Adipocyte (in vitro differentiated cells): ENCODE measurements at places on chromosomes 7 and 10.

DNA sequence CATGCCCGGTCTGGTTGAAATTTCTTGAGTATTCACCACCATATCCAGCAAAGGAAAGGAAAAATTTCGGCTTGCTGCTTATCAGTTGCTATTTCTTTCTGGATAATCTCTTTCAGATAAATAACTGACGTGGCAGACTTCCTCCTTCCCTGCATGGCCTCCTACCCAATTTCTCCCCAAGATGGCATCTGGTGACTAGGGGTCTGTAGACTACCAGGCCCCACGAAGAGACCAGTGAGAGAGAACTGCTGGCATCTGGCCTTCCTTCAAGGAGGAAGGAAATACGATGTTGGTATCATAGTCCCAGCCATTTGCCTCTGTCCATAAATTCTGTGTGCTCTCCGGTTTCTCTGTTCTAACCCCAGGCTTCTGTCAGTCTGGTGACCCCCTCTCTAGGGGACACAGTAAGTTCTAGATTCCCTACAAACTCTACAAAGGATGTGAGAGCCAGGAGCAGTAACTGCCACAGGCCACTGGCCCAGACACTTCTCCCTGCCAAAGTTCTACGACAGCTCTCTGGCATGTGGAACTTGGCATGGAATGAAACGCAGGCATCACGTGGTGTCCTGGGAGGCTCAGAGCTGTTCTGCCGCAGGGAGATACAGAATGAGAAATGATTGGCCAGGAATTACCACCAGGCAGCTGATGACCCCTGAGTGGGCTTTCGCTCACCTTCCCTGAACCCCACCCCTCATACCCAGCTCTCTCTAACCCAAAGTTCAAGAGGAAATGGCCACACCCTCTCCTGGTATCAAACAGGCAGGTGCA is 30.0 kb upstream of the MSRB2 start:
- peak; percentile 68 for DNase-seq

- DNase-seq: no peak
Observed at GRCh38 chr7:73645643-73646174, 21.4 kb upstream of the MLXIPL start.

- DNase-seq: peak; percentile 86
Observed at GRCh38 chr7:123797673-123798531, 47.1 kb upstream of the HYAL4 start.

GRCh38 chr10:104429846-104430245 is 76.2 kb downstream of the CFAP58 start:
- no peak for DNase-seq

DNA sequence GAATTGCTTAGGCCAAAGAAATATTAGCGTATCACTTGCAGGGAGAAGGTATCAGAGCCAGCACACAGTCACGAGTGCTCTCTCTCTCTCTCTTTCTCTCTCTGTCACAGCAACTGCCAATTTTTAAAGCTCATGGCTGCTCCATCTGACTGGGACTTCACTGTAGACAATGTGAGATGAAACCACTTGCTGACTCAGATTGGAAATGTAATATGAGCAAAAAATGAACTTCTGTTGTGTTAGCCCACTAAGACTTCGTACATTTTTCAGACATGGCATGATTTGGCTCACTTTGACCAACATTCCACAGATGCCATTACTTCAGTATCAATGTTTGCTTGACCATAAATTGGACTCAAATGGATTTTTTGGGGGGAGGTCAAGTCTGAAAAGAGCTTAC is 68.1 kb downstream of the DGKB start:
- DNase-seq: peak; percentile 63

DNA sequence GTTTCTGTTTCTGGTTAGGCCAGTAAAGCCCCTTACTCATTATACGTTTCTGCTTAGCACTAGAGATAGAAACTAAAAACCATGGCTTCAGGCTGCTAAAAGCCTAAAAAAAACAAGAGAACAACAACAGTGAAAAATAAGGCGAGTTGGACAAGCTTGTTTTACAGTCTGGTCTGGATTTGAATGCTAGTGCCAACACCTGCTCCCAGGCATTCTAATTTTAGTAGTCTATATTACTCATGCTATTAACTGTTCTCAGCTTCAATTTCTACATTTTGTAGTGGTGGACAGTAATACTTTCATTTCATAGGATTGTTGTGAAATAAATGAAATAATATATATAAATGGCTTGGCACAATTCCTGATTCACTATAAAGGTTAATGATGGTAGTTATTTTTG is 108.5 kb downstream of the HBP1 start:
- peak; percentile 11 for DNase-seq

GRCh38 chr7:405489-406211 is 114.0 kb downstream of the PDGFA start:
- no peak for DNase-seq

- DNase-seq: no peak
Observed at GRCh38 chr7:22278660-22279059, 78.3 kb downstream of the RAPGEF5 start.

GRCh38 chr10:30106987-30107386 is 47.6 kb upstream of the JCAD start:
- no peak for DNase-seq

DNA sequence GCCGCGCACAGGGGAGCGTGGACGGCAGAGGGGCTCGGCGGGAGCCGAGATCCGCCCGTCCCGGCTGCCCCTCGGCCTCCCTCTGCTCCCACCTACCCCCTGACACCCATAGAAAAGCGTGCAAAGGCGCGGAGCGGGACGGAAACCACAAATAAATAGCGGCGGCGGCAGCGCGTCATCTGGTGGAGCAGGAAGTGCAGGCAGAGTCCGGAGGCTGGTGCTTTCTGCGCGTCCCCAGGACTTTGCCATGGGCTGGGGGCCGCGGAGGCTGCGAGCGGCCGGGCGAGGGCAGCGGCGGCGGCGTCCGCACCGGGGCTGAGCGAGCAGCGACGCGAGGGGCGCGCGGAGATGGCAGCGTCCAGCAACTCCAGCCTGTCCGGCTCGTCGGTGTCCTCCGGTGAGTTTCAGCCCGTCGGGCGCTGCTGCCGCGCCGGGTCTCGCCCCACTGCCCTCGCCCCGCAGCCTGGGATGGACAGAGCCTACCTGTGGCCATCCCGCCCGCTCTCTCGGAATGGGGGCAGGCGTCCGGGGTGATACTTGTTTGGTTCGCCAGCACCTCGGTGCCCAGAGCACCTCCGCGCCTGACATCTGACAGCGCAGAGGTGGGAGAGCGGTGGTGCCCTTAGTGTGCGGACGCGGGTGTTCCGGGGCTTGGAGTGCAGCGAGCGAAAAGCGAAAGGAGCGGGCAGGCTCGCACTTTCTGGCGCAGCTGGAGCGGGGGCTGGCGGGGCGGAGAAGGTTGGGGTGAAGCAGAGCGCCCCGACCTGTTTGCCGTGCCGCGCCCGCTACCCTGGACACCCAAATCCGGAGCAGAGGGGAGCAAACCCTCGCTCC is at the start of gene CHN2:
CHN2 (plus strand) TSS at position 182 of the 834 bp plus-strand sequence.
- peak; percentile 45 for DNase-seq

DNA sequence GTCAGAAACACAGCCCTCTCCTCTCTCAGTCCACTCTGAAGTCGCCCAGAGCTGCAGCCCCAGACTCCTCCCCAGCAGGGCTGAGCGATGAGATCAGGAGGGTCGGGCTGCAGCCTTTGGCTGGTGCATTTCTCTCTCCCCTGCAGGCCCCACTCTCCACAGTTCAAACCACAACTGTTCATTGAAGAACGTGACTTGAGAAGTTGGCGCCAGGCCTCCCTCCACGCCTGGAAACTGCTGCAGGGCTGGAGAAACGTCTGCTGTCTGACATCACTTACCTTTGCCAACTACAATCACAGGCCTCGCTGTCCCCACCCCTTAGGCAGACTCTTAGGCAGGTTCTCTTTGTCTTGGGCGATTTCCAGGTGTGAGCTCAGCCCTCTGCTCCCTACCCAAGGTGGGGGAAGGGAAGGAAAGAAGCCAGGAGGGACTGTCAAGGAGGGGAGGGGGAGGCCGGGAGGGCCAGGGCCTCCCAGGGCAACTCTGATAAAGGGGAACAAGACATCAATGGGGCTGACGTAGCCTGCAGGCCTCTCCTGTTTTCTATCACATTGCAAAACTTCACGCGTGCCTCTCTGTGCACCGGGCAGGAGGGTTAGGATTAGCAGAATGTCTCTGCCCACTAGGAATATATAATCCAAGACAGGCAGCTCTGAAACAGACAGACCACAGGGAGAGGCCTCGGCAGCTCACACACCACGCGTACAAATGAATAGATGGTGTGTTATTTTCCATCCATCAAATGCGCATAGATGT is 32.7 kb downstream of the CALML5 start:
- DNase-seq: peak; percentile 87

DNA sequence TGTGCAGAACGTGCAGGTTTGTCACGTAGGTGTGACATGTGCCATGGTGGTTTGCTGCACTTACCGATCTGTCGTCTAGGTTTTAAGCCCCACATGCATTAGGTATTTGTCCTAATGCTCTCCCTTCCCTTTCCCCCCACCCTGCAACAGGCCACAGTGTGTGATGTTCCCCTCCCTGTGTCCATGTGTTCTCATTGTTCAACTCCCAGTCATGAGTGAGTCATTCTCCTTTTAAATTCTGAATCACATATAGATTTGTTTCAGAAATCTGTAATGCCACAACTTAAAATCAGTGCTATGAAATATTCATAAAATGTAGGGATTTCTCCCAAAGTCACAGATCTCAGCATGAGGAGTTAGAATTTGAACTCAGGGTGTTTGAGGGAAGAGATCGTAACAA is 552.5 kb upstream of the MBL2 start:
- DNase-seq: no peak

- no peak for DNase-seq
Observed at GRCh38 chr7:114788706-114789105, 133.2 kb upstream of the MDFIC start.

- peak; percentile 78 for DNase-seq
Observed at GRCh38 chr10:68212721-68213352, 19.1 kb downstream of the ATOH7 start.

GRCh38 chr10:123154711-123155505 is 706 bp downstream of the BUB3 start:
- DNase-seq: peak; percentile 80

- no peak for DNase-seq
Observed at GRCh38 chr10:19966751-19967150, 150.5 kb downstream of the PLXDC2 start.

DNA sequence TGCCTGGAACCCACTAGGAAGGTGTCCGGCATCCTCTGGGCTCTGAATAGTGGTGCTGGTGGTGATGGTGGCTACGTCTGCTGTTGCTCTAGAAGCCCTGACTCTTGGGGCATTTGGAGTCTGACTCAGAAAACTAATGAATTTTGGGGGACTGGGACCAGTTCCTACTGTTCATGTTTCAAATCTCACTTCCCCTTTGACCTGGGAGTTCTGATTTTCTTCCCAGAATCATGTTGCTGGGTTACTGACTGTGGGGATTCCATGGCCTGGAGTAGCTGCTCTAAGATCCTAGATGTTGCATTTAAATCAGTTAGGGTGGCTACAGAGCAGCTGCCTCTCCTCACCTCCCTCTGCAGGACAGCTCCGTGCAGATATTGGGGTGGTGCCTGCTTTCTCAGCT is 3.2 kb downstream of the TSPAN33 start:
- no peak for DNase-seq

GRCh38 chr7:41035794-41036193 is 667.1 kb downstream of the INHBA start:
- no peak for DNase-seq

GRCh38 chr7:23529262-23529859 is 2.4 kb downstream of the TRA2A start:
- DNase-seq: no peak

DNA sequence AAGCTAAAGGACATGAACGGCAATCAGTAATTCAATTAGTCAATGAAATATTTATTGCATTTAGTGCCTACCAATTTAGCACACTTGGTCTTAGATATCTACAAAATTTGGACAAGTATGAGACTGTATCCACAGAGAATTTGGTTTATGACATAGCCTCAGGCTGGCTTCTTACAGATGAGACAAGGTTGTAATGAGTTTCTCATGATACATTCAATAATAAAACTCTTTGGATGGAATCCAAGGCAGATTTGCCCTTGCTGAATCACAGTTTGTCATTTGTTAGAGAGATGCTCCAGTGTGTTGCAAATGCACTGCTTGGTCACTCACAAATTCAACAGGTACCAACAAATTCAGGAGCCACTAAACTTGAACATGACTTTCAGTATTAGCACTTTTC is 162.5 kb downstream of the GPR37 start:
- DNase-seq: no peak

GRCh38 chr7:94040254-94040653 is 36.1 kb upstream of the BET1 start:
- no peak for DNase-seq

DNA sequence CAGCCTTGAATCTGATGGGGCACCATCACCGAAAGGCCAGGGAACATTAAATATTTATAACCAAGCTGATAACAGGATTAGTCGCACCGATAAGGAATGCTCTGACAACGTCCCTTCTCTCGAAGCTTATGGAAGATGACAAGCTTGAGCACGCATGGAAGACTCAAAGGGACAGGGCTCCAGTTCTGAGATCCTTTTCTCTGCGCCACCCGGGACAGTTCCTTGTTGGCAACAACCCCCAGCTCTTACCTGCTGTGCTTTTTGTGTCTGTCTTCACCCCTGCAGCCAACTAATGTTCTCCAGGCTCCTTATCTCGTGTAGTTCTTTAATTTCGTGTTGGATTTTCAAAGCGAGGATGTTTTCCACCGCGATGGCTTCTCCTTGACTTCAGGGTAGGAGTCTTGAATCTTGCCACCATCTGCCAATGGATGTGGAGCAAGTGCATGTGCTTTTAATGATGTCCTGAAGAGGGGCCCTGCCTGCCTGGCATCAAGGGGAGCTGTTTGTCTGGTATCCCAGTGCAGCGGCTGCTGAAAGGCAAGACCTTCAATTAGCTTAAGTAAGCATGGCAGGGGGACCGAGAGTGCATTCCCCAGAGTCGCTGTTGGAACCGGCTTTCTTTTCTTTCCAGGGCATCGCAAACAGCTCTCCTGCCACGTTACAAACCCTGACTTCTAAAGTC is 354 bp upstream of the FERD3L start:
- DNase-seq: no peak

GRCh38 chr7:16708980-16709379 is 44.6 kb upstream of the TSPAN13 start:
- DNase-seq: peak; percentile 55

DNA sequence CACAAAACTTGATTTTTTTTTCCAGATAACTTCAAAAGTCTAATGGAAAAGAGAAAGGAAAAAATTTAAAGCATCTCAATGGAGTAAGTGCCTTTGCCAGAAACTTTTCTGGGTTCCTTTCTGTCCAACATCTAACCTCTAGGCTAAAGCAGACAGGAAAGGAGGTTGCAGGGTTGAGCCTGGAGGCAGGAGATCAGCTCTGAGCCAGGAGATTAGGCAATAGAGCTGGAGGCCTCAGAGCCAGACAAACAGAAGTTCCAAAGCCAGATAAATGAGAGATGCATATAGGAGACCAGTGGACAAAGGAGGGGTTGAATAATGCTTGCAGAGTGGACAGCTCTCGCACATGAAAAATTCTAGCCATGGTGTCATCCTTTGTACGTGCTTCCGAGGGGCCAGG is 42.9 kb downstream of the CHN2 start:
- DNase-seq: no peak

DNA sequence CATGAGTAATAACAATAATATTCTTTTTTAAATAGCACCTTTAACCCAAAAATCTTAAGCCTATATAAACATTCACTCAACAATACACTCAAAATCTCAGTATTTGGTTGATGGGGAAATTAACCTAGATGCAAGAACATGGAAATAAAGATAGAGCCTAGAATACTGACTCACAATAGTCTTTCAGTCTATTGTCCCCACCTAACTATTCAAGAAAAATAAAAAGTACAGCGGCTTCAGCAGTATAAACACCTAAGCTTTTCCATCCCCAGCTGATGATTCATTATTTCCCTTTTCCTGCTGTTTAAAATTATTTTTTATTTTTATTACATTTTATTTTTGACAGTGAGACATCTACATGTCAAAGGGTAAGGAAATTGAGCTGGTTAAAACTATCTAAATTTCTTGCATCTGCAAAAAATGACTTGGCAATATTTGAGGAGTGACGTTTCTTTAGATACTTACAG is 201.4 kb downstream of the FZD1 start:
- peak; percentile 18 for DNase-seq
